ENCODE measurements at places on chromosomes 1 and 21.

DNA sequence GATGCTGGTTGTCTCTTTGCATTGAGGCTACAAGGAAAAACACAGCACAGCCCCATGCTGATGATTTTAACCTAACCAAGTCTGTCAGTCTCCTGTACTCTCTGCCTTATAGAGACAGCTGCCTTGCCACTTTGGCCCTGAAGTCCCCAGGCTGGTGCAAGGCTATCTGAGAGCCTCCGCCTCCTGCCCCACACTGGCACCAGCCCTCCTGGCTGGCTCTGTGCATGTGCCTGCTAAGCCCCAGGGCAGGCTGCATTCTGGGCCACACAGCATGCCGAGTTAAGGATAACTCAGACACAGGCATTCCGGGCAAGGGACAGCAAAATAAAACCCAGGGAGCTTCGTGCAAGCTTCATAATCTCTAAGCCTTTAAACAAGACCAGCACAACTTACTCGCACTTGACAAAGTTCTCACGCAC, 910 bp downstream of the RUNX1 start:
- no peak for DNase-seq

DNA sequence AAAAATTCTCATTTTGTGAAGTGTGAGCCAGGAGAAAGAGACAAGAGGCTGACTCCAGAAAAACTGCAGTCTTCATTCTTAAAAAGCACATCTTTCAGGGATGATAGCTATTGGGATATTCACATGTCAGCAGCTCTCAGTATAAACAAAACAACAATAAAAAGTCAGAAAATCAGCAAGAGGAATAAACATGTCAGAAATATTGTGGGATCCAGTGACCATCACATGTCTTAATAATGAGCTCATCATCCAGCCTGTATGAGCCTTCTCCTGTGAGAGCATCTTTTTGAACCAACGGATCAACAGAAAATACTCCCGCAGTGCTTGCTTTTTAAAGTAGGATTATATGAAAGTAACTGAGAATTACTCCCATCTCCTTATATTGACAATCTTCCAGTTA, 241.6 kb downstream of the SMYD3 start:
- DNase-seq = no peak

GRCh38 chr1:67489643-67490042, 59.4 kb upstream of the SERBP1 start:
- peak; percentile 38 for DNase-seq

DNA sequence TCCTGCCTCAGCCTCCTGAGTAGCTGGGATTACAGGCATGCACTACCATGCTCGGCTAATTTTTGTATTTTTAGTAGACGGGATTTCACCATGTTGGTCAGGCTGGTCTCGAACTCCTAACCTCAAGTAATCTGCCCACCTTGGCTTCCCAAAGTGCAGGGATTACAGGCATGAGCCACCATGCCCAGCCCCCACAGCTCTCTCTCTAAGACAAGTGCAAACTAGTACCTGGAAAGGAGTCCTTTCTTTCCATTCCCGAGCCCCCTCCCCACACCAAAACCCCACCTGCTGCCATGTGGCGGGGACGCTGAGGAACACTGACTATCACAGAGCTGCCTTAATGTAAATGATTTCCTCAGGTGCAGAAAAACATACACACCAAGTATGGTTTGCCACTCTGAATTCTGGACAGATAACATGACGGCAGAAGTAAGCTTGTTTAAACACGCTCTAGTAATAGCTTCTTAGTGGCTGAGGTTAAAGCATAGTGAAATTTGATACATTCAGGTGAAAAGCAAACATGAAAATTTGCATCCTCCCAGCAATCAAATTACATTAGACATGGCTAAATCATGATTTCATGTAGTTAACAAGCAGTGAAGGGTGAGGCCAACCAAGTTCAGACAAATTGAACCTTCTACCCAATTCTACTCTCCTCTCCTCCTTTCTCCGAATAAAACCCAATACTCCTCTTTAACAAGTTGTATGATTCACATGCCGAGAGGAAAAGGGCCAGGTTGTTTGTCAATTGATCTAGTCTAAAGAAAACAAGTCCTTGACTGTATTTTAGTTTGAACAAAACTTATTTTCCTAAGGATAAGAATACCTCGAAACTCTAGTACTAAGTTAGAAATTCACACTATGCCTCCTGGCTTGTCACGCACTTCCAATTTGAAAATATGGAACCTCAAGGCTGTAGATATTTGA, 19.8 kb downstream of the ERRFI1 start:
- no peak for DNase-seq

- no peak for DNase-seq
These were observed 5.9 kb downstream of the CNIH3 start for GRCh38 chr1:224621813-224622682.

DNA sequence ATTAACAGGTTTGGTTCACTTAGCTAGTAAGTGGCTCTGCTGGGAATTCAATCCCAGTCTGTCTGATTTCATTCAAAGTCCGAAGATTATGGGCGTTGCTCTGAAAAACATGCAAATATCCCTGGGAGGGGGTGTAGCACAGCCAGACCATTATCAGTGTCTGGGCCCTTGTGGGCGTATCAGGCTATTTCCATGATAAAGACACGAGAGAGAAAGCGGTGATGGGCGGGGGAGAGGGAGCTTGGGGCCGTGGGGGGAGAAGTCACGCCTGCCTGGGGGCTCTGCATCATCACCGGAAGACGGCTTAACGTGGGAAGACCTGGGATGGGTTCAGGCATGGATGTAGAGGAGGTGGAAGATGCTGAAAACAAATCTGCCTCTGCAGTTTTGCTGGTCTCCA, 25.8 kb downstream of the IL6R start:
- DNase-seq = no peak

DNA sequence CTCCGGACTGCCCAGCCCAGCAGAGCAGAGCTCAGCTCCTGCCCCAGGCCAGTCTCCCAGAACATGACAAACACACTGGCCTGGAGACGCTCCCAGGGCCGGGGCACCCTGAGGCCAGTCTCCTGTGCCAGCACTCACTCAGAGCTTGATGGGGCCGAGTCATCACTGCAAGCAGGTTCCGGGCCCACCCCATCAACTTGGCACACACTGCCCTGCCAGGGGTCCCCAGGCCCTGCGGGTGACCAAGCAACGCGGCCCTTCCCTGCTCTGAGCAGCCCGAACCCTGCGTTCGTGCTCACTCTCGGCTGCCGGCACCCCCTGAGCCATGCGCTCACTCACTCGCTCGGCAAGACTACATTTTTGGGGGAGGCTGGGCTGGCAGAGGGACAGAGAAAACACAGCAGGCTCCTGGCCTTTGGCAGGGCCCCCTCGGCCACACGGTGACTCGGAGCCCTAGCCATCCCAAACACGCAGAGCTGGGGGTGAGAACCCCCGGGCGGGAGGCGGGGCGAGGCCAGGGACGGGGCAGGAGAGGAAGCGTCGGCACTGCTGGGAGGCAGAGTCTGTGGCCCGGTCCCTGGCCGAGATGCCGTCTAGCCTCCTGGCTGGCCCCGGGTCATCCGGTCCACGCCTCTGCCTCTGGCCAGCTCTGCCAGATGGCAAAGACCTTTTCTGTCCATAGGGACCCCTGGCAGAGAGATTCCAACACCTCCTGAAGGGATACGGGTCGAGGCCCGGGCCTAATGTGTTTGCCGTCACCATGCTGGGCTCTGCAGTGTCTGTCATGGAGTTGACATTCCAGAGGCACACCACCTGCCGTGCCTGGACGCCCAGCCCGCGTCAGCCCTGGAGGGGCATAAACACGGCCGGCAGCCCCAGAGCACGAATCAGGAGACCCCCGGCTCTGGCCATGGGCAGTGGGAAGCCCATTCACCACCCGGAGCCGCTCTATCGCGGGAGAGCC, 68.0 kb downstream of the MEGF6 start:
- no peak for DNase-seq

GRCh38 chr21:45536301-45537081, 5.7 kb downstream of the SLC19A1 start:
- no peak for DNase-seq

GRCh38 chr1:173868266-173869020, at the start of gene ZBTB37:
Gene ZBTB37, plus strand, starts transcription at chr1:173868380. Its CDS starts 1,846 bp downstream, at chr1:173870226.
- peak; percentile 97 for DNase-seq

- DNase-seq = no peak
These were observed 64.6 kb upstream of the TARBP1 start for GRCh38 chr1:234543442-234544086.

- DNase-seq = no peak
These were observed 6.8 kb downstream of the RNF187 start for GRCh38 chr1:228494044-228494353.

DNA sequence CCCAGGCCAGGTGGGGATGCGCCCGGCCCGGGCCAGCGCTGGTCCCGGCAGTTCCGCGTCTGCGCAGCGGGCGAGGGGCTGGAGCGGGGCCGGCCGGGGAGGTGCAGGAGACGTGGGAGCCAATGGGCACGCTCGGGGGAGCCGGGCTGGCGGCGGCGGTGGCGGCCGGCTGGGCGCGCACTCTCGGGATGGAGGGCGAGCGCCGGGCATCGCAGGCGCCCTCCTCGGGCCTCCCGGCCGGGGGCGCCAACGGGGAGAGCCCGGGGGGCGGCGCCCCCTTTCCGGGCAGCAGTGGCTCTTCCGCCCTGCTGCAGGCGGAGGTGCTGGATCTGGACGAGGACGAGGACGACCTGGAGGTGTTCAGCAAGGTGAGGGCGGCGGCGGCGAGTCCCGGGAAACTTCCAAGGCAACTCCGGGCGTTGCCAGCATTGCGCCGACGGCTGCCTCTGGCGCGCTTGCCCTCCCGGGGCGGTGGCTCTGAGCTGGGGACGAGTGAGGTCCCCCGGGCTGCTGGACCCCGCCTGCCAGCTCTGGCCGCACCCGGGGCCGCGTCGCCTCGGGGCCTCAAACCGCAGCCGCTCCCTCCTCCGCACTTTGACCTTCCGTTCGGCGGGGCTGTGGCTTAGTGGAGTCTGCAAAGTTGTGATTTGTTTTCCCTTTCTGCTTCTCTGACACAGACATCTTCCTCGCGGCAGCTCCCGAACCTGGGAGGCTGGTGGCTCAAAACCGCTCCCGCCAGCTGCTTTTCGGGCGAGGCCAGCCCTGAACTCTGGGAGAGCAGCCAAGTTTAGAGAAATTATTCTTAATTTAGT, at the start of gene SNX7:
Gene SNX7, plus strand, starts transcription at position 178 of the 812 bp plus-strand sequence. Its CDS starts 11 bp downstream, at position 189.
- no peak for DNase-seq

- DNase-seq = peak; percentile 52
These were observed 3.0 kb downstream of the FMO1 start for GRCh38 chr1:171251042-171251951.

DNA sequence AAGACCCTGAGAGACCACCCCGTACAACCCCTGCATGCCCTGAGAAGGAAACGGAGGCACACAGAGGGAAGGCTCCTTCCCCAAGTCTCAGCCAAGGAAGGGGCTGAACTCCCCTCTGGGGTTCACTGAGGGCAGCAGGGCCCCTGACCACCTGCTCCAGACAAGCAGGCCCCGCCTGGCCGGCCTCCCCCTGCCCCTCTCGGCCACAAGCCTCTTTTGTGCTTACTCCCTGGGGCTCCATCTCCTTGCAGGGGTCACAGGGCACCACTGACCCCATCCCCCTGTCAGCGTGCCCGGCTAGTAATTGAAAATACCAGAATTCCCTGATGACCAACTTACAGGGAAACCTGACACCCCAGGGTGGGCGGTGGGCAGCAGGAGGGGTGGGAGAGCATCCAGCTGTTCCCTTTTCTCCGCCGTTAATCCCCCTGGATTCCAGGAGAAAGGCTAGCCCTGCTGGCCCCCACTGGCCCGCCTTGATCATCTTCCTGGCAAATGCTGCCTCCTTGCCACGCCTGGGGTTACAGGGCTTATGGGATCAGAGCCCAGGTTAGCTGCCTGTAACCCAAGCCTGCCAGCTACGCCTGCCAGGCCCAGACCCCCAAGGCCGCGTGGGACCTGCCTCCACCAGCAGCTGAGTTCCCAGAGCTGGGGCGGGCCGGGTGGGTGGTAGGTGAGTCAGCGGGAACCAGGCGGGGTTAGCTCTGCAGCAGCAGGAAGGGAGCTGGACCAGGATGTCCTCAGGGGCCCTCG, 96.1 kb downstream of the LACTBL1 start:
- no peak for DNase-seq

- no peak for DNase-seq
These were observed 69.3 kb downstream of the RPS6KA1 start for GRCh38 chr1:26598890-26599289.

- DNase-seq = no peak
These were observed 67.9 kb downstream of the CACNA1E start for GRCh38 chr1:181551249-181551648.

DNA sequence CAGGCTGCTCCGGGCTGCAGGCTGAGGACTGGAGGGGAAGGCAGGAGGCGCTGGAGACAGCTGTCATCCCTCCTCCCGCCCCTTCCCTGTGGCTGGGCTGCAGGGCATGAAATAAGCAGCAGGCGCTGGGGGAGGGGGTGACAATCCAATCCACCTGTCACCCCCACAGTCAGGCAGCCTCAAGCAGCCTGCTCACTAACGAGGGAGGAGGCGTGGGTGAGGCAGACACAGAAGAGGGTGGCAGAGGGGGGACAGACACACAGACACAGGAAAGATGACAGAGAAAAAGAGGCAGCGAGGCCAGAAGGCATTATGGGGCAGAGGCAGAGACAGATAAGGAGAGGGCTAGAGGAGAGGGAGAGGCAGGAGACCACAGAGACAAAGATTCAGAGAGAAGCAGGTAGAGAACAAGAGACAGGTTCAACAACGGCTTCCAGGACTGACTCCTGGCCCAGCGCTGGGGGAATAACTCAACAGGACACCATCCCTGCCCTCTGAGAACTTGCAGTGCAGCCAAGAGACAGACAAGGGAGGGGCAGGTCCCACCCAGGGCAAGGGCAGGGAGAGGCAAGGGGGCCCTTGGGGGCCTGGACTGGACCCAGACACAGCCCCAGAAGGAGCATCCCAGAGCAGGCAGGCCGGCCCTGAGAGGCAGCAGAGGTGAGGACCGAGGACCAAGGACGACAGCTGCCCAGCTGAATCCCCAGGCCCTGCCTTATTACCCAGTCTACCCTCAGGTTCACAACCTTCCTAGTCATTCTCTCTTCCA, 11.2 kb downstream of the MEF2D start:
- peak; percentile 82 for DNase-seq

DNA sequence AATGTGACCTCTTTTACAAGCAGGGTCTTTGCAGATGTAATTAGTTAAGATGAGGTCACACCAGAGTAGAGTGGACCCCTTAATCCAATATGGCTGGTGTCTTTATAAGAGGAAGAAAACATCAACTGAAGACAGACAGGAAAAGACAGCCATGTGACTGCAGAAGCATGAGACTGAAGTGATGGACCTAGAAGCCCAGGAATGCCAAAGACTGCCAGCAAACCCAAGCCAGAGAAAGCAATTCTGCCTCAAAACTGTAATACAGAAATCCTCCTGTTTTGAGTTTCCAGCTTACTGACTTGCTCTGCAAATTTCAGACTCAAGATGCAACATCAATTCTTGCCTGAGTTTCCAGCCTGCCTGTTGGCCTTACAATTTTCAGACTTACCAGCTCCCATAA, 17.3 kb downstream of the ENAH start:
- no peak for DNase-seq

GRCh38 chr1:229079016-229079595, 191.8 kb upstream of the RAB4A start:
- no peak for DNase-seq

Data from GM12865 (cell line).